ENCODE measurements at places on chromosomes 11 and 22.

- no peak for DNase-seq
Observed at GRCh38 chr11:17414317-17414737, 25.9 kb upstream of the KCNJ11 start.

- no peak for DNase-seq
Observed at GRCh38 chr11:128047026-128047425, 540.3 kb downstream of the ETS1 start.

DNA sequence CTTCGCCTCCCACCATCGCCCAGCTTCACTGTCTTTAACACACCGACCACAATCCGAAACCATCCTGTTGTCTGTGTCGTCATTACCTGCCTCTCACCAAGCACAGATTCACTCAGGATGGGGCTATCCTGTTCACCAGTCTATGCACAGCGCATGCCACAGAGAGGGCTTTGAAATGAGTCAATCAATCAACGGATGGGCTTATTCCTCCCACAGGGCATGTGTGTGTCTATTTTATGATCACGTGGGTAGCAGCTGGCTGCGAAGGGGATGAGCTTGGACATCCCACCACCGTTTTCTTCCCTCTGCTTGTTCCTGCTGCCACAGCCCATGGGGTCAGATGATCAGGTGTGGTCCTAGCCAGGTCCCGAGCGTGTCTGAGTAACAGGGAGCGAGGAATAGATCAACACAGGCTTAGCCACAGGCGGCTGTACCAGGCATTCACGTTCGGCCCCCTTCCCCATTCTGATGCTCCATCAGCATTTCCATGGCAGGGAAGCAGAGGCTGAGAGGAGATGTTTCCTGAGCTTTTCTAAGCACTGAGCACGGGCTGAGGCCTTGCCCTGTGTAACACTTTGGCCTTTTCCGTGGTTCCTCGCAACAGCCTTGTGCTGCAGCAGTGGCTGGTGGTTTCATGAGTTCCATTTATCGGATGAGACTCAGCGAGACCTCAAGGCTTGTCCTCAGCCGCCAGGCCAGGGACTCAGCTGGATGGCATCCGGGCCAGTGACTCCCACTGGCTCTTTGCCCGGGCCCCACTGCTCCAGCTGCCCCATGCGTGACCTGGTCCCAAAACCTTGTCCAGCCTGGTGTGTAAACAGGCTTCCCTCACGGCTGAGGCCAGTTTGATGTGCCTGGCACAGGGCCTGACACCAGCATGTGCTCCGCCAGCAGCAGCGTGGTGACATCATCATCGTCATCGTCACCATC is 48.1 kb upstream of the FGF3 start:
- DNase-seq: no peak

DNA sequence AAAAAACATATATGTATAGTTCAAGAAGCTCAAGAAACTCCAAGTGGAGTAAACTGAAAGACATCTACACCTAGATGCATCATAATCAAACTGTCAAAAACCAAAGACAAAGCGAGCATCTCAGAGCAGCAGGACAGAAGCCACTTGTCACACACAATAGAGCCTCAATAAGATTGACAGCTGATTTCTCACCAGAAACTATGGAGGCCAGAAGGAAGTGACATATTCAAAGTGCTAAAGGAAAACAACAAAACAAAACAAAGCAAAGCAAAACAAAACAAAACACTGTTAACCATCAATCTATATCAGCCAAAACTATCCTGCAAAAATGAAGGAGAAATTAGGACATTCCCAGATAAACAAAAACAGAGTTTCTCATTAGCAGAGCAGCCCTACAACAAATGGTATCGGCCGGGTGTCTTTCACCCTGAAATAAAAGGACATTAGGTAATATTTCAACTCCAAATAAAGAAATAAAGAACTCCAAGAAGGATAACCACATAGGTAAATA is 65.8 kb upstream of the SEPTIN5 start:
- no peak for DNase-seq

GRCh38 chr22:46739094-46739870 is 1.2 kb upstream of the CERK start:
- no peak for DNase-seq

GRCh38 chr22:47270463-47271135 is 508.1 kb downstream of the TBC1D22A start:
- DNase-seq: no peak

- no peak for DNase-seq
Observed at GRCh38 chr22:46126853-46127385, 23.4 kb upstream of the PPARA start.

DNA sequence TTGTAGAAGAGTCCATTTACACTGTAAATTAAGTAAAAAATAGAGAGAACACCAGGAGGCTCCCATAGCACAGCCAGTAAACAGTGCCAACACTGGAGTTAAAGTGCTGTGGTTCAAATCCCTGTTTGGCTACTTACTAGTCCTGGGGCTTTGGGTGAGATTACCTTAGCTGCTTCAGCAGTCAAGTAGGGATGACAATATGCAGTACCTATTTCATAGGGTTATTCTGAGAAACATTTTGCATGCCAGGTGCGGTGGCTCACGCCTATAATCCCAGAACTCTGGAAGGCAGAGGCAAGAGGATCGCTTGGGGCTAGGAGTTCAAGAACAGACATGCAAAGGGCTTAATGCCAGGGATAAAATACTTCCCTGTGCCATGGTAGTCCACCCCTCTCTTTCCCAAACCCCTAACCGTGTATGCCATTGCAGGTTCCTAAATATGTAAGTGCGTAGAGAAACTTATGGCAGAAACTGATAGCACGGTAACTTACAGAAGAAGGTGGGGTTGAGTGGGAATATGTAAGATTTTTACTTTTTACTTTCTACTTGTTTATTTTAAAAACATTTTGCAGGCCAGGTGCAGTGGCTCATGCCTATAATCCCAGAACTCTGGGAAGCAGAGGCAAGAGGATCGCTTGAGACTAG is 86.4 kb upstream of the PICALM start:
- no peak for DNase-seq

DNA sequence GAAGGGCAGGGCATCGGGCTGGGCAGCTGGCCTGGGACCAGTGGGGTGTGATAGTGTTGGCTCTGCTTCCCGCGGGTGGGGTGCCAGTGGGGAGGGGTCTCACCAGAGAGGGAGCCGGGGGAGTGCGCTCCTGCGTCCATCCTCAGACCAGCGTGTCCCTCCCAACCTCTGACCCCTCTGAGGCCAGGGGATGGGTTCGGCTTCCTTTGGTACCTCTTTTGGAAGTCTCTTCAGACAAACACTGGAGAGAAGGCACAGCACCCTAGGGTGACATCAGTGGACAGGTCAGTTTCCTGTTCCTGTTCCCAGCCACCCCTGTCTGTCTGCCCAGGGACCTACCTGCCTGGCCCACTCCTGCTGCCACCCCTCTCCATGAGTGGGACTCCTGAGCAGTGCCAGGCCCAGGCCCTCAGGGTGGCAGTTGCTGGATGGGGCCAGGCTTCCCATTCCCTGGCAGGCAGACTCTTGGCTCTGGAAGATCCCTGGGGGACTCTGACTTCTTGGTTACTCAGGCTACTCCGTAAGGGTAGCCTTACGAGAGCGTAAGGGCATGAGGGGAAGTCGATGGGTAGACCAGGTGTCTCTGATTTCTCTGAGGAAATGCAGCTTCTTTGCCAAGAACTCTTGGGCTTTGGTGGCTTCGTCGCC is 2.6 kb downstream of the TAGLN start:
- no peak for DNase-seq

- DNase-seq: no peak
Observed at GRCh38 chr11:118321386-118322082, 17.0 kb downstream of the CD3E start.

DNA sequence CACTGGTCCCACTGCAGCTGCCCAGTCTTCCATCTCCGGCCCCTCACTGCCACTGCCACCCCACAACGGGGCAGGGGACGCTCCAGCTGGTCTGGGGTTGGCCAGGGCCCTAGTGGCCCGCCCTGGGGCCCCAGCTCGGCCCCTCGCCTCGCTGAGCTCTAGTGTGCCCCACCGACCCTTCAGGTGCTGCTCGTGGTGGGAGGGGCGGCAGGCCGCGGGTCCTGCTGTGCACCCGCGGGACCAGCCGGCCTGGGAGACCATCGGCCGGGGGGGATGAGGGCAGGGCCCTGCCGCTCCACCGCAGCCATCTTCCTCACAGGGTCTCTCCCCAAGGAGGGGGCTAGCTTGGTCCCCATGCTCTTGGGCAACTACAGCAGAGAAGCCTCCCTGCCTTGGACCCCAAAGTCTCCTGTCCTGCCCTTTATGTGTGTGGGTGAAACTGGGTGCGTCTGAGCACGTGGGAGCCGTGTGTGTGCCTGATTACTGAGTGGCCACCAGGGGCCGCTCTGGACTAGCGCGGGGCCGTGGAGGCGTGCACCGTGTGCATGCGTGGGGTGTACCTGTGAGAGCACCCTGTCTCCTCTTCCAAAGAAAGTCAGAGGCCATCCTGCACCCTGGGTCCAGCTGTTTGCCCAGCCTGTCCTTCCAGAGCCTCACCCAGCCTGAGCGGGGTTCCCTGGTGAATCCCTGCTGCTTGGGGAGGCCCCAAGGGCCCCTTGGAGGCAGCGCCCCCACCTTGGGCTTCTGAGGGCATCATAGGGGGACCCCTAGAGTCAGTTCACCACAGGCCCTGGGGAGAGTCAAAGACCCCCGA is 6.0 kb upstream of the ACR start:
- no peak for DNase-seq

GRCh38 chr11:75562836-75563484 is 907 bp downstream of the SERPINH1 start:
- no peak for DNase-seq
